Purkinje cell (primary cell): ENCODE measurements at places on chromosomes 2 and 18. TPM values are rescaled to one million over a fixed set of nuclear protein-coding genes. Genes with fewer than 3 reads are reported as not detected.

Gene CYP26B1
- polyA plus RNA-seq, result 1.1 and 2.8 TPM in 2 replicates

Gene SS18
- 7.4 and 13.7 TPM in 2 replicates for polyA plus RNA-seq

Gene PKDCC
- polyA plus RNA-seq, result 4.9 TPM in 1 of 2 replicates, not detected in the other

Gene BBS5
- polyA plus RNA-seq, result 14.8 and 23.0 TPM in 2 replicates

Gene TMEM37
- not detected in 2 replicates for polyA plus RNA-seq

Gene NDUFS1
- 187 and 296 TPM in 2 replicates for polyA plus RNA-seq

Gene CD226
- 0.10 and 1.2 TPM in 2 replicates for polyA plus RNA-seq

Gene ALPI
- not detected in 2 replicates for polyA plus RNA-seq

Gene ACTR1B
- polyA plus RNA-seq, result 5.9 and 7.6 TPM in 2 replicates

Gene SYT4
- 52.6 and 76.1 TPM in 2 replicates for polyA plus RNA-seq

Gene CNGA3
- polyA plus RNA-seq, result not detected in 2 replicates

Gene SLC4A5
- not detected in 2 replicates for polyA plus RNA-seq

Gene DCDC2C
- not detected in 2 replicates for polyA plus RNA-seq

Gene MITD1
- 40.6 and 53.8 TPM in 2 replicates for polyA plus RNA-seq

Gene ATP8B1
- 0.11 TPM in 1 of 2 replicates, not detected in the other for polyA plus RNA-seq

Gene ZNF407
- polyA plus RNA-seq, result 3.5 and 4.5 TPM in 2 replicates

Gene OR6B2
- polyA plus RNA-seq, result not detected in 2 replicates

Gene TEX44
- polyA plus RNA-seq, result not detected in 2 replicates
